ENCODE measurements at places on chromosomes 11 and 22.

DNA sequence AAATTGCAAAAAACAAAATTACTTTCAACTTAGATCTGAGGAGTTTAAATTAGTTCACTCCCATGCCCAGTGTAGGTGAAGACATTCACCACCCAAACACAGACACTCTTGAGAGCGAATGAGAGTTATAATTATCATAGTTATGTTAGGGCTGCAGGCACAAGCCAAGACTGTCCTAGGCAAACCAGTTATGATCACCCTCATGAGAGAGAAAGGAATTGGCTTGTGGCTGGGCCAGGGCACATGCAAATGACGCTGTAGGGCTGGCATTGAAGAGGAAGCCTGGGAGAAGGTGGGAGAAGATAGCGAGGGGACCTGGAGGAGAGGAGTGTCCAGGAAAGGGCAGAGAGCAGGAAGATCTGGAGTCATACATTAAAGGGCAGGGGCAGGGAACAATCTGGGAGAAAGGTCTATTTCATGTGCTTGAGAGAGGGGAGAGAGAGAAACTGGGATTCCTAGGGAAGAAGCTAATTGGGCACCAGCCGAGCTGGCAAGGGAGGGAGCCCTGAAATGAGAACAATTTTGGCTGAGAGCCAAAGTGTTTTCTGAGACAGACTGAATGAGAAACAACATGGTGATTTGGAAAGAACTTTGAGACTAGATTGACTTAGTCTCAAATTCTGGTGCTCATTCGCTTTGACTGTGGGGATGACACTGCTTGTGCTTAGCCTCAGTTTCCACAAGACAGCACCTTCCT is 279.9 kb downstream of the KIRREL3 start:
- no peak for DNase-seq

GRCh38 chr22:25900880-25901279 is 158.9 kb downstream of the MYO18B start:
- no peak for DNase-seq

GRCh38 chr22:36765943-36766450 is 9.9 kb downstream of the IFT27 start:
- no peak for DNase-seq

DNA sequence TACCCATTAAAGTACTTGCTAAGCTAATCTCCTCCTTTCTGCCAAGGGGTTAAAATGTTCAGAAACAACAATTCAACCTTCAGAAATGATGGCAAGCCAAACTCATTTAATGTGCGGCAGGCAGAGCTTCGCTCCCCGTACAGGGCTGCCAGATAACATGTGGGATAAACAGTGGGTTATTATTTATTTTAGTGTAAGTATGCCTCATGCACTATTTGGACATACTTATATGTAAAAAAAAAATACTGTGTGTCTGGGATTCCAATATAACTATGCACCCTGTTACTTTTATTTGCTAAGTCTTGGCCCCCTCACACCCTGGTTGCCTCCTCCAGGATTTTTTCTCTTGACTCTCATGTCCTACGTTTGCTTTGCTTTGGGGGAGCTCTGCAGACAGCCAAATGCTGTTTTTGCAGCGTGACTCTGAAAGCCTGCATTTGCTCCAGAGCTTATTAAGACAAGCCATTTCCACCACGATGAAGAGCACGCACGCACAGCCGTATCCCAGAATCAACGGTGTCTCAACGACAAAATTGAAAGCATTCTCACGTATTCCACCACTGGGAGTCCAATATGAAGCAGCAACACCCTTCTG is 86.5 kb upstream of the SHANK2 start:
- no peak for DNase-seq

DNA sequence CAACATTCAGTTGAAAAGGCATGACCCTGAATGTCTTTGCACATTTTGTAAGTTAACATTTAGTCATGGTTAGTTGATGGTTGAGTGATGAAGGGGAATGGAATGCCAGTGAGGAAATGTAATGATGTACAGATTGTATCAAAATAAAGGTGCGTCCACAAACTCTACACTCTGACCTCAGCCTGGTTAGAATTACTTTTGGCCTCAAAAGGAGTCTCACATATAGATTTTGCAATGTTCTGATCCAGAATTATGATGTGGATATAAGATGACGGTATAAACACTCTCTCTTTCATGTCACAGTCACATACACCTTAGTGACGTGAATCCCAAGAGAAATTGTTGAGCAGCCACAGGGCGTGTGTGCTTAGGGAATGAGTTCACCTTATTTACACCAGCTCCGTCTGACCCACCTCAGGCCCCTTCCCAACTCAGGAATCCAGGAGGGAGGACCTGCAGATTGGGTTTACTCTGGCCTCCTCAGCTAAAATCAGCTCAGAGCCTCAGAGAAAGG is 100.1 kb downstream of the RDX start:
- peak; percentile 84 for DNase-seq

- DNase-seq = no peak
Measured at GRCh38 chr11:7691759-7692350, 14.4 kb downstream of the OVCH2 start.

DNA sequence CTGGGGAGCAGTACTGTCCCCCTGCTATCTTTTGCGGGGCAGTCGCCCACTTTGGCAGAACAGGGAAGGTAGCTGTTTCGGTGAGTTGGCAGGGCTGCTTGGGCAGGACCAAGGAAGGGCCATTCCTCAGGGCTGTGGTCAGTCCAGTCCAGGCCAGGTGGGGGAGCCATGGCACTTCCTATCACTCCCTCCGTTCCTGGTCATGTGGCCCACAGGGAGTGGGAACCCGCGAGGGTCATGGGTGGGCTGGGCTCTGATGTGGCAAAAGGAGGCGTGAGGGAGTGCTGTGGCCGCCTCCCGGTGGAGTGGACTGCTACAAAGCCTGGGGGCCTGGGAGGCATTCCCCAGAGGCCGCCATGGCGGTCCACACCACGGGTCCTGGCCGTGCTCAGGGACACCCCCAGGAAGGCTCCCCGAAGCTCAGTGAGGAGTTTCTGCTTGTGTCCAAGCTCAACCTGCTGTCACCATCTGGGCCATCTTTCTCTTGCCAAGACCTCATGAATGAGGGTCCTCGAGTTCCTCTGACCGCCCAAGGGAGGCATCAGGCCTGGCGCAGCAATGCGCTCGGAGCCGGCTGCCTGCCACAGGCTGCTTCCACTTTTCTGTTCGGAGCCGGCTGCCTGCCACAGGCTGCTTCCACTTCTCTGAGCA is 11.9 kb downstream of the CHID1 start:
- no peak for DNase-seq

DNA sequence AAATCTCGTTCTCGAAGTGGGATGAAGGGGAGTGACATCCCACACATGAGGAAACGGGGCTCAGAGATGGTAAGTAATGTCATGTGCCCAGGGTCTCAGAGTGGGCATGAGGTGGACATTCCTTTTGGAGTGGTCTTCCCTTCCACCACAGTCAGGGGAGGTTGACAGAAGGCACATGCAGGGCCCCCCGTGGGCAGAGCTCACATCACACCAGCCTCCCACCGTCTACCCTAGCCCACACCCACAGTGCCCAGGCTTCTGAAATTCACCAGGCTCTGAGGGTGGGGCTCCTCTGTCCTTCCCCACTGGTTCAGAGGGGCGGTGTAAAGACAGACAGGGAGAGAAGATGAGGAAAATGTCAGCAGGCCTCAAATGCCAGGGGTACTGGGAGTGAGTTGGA is 41.1 kb upstream of the TIMP3 start:
- no peak for DNase-seq

- DNase-seq = no peak
Measured at GRCh38 chr11:110077831-110078325, 15.3 kb upstream of the ZC3H12C start.

DNA sequence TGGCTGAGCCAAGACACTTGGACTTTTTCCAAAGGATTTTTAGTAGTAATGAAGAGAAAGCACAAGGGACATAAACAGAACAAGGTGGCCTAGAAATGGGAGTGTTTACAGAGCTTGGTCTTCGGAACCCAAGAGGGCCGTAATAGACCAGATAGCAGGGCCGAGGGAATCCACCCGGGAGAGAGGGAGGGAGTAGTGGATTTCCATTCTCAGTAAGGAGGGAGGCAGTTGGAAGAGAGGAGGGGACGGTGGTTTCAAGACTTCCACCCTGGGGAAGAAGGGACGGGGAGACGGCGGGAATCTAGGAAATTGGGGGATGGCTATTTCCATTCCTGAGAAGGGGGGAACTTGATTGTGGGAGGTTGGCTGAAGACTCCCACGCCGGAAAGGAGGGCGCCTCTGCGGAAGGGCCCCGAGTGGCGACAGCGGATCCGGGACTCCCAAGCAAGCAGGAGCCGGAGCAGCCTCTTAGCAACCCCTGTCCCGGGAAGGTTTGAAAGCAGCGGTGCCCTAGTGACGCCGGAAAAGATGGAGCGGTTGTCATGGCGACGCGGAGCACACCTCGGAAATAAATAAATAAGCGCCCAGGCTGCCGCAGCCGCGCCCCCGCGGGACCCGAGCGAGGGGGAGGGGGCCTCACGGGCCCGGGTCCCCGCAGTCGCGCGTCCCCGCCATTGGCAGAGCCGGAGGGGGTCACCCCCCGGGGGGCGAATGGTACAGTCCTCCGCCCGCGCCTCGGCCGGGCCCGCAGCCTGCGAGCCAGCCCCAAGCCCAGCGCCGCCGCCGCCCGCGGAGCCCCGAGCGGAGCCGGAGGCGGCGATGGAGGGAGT is 31.6 kb downstream of the EIF3F start:
- no peak for DNase-seq

- no peak for DNase-seq
Measured at GRCh38 chr11:57205041-57205641, 23.4 kb downstream of the LRRC55 start.

DNA sequence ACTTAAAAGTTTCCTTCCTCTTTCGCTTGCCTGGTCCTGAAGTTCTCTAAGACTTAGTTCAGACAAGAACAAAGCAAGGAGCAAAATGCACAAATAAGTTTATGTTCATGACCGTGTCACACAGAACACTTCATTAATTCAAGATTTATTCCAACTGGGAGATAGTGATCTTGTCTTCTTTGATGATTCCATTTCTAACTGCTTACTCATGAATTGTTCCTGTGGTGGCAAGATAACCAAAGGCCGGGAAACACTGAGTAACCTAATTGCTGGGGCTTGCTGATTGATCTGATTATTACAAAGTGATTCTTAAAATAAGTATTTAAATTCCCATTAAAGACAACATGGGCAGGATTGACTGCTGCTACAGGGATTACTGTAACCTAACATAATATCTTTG is 1462.9 kb upstream of the RAG2 start:
- no peak for DNase-seq

- DNase-seq = no peak
Measured at GRCh38 chr11:119539583-119539982, 116.6 kb upstream of the THY1 start.

DNA sequence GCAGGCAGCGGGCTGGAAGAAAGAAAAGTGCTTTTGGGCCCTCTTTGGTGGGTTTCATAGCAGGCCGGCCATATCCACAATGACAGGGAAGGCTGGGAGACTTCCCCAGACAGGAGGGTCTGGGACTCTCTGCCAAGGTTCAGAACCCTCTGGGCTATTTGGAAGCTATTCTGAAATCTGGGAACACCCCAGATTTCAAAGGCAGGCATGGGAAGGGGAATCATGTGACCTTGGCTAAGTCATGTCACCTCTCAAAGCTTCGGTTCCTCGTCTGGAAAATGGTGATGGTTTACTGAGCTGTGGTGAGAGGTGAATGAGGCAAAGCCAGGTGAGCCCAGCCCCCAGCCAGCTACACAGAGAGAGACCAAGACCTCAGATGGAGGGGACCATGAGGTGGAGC is 4.6 kb downstream of the CASTOR1 start:
- no peak for DNase-seq

DNA sequence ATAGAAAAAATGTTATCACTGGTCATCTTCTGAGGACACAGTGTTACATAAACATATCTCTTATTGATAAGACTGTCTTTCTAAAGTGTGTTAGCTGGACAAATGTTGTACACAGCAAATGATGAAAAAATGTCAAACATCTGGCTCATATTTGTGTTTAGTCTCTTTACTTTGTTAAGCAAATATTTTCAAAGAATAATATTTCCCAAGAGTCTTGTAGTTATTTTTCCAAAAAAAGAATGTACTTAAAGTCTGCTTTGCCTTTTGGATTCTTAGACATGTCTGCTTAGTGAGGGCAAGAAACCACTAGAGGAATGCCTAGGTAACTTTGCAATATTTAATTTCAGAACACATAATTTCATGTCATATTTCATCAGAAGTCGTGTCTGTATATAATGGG is 23.9 kb upstream of the CCDC179 start:
- DNase-seq = no peak

GRCh38 chr22:47602732-47603131 is 840.3 kb downstream of the TBC1D22A start:
- DNase-seq = no peak

GRCh38 chr11:86805873-86806310 is 5.5 kb downstream of the PRSS23 start:
- no peak for DNase-seq

DNA sequence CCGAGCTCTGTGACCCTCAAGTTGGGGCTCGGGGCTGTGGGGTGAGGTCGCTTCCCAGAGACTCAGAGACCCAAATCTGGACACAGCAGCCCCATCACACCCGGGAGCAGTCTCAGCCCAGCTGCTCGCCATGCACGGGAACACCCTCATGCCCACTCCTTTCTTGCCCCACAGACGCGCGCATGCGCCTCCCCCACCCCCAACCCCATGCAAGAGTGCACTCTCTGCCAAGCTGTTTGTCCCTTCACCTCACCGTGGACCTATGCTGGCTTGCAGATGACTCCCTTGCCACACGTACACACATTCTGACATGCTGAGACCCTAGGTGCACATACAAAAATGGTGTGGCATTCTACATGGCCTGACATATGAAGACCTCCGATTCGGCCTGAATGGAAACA is 478 bp upstream of the CD248 start:
- DNase-seq = no peak

GRCh38 chr11:96341211-96342013 is 1.6 kb downstream of the MAML2 start:
- no peak for DNase-seq

- no peak for DNase-seq
Measured at GRCh38 chr22:47600791-47601625, 838.6 kb downstream of the TBC1D22A start.

GRCh38 chr11:8865304-8865703 is 45.7 kb upstream of the AKIP1 start:
- DNase-seq = no peak

DNA sequence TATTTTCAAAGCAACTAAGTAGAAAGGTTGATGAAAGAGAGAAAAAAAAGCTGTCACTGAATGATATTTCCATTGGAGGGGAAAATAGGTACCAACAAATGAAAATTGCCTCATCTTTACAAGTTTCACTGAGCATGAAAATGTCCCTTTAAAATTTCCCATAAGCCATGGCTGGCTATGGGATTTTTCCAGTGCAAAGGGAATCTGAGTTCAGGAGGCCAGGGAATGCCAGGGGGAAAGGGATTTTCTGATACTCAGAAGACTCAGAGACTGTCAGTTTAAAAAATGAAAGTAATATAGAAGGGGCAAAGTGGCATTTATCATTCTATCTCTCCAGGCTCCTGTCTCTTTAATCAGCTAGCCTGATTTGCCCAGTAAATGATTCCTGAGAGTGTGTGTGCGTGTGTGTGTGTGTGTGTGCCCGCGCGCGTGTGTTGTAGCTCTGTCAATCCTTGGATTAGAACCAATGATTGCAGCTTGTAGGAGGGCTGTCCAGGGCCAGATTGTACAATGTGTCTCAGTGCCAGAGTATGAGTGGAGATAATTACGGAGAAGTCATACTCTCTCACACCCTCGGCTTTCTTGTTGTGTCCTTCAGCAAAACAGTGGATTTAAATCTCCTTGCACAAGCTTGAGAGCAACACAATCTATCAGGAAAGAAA is at the start of gene NTM:
Gene NTM (plus strand): TSS at position 526 of the 662 bp plus-strand sequence.
- DNase-seq = no peak

- no peak for DNase-seq
Measured at GRCh38 chr11:3086114-3086513, 28.9 kb upstream of the CARS1 start.

- no peak for DNase-seq
Measured at GRCh38 chr11:71200761-71201160, 51.6 kb downstream of the SHANK2 start.
